ENCODE measurements at places on chromosomes 7 and 10.
A peak's percentile ranks its signal among the peaks of the same experiment; 100 is the strongest.

DNA sequence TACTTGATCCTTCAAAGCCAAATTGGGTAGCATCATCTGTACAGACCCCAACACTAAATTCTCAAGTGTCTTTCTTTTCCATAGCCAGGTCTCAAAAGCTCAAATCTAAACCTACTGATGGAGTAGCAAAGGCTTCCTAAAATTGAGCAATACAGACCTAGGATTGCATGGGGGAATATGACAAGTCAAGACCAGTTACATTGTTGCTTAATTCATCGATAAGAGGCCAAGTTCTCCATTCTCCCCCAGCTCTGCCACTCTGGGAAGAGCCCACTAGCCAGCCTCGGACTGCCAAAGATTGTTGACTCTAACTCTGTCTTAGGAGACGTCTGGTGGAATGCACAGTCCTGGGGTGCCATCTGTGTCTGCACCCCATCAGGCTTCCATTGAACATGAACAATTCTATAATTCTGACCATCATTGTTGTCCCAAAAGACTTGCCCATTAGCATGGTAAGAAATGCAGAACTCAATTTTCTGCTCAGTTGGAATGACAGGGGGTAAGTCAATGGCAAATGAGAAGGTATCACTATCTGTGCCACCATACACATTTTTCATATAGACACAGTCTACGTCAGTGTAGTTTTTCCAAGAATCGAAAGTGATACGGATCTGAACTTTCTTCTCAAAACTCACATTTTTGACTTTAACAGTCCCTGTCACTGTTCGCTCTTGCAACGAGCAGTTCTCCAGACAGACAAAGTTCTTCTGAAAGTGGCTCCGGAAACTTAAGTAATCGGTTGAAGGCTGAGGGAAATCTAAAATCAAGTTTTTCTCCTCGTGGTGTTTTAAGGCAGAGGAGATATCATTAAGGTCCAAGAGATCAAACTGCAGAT is 2.9 kb downstream of the PPP1R3C start:
- no peak for DNase-seq

- no peak for DNase-seq
Measured at GRCh38 chr10:9762966-9763656, 1254.6 kb upstream of the CELF2 start.

GRCh38 chr7:126700807-126701604 is 551.7 kb downstream of the GRM8 start:
- DNase-seq, result no peak

- DNase-seq, result no peak
Measured at GRCh38 chr7:45104844-45105587, 6.5 kb downstream of the TBRG4 start.

- DNase-seq, result no peak
Measured at GRCh38 chr7:75985009-75985517, 9.3 kb downstream of the TMEM120A start.

- DNase-seq, result peak; percentile 23
Measured at GRCh38 chr7:50644586-50644985, 79.4 kb upstream of the DDC start.

DNA sequence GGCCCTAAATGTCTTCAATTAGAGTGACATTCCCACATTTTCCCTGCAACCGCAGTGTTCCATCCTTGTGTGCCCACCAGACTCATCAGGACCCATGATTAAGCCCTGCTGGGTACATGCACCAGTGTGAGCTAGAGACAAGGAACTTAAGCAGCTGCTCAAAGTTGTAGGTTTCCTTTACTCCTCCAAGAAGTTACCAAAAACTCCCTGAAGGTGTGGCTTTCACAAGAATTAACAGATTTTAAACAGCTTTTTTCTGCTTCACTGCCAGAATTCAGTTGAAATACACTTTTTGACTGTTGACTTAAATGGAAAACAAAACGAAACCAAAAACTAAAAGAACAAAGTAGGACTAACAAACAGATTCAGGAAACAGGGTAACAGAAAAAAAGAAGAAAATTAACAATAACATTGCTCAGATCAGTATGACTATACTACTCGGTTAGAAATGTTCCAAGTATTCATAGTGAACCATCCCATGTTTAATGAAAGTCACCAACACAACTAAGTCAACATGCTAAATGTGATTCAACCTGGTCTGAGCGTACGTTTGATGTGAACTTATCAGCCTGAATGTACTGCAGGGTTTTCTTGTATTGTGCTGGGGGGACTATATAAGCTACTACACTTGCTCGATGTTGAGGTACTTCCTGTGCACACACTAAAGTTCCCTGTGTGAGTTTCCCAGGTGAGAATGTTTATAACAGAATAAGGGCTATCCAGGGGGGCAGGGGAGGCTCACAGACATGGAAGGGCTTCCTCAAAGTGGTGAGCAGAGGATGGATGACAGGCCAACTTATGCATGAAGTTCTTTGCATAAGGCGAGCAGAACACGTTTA is 22.2 kb downstream of the SLC37A3 start:
- no peak for DNase-seq

DNA sequence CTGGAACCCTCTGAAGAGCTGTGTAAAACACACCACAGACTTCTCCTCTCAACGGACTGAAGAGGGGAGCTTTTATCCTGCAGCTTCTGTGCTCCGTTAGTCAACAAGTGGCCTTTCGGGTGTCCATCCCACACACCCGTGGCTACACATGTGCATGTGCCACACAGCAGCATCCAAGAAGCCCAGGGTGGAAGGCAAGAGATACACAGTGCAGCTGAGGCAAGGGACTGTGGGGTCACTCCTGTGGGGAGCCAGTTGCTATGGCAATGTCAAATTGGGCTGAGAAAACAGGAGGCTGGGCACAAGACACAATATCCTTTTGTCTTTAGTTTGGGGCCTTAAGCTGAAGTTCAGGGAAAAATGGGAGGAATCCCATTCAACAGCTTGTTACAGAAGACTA is 28.7 kb downstream of the NET1 start:
- DNase-seq, result no peak

GRCh38 chr7:17421941-17422340 is 123.5 kb downstream of the AHR start:
- no peak for DNase-seq

- no peak for DNase-seq
Measured at GRCh38 chr7:139049936-139050335, 14.1 kb upstream of the ZC3HAV1L start.

GRCh38 chr7:156892081-156892800 is 742 bp downstream of the LMBR1 start:
- peak; percentile 63 for DNase-seq

- no peak for DNase-seq
Measured at GRCh38 chr10:72226418-72227027, 10.4 kb upstream of the ASCC1 start.

- DNase-seq, result no peak
Measured at GRCh38 chr10:110190170-110190569, 17.2 kb upstream of the MXI1 start.

GRCh38 chr10:81414038-81414437 is 461.0 kb upstream of the NRG3 start:
- DNase-seq, result no peak

DNA sequence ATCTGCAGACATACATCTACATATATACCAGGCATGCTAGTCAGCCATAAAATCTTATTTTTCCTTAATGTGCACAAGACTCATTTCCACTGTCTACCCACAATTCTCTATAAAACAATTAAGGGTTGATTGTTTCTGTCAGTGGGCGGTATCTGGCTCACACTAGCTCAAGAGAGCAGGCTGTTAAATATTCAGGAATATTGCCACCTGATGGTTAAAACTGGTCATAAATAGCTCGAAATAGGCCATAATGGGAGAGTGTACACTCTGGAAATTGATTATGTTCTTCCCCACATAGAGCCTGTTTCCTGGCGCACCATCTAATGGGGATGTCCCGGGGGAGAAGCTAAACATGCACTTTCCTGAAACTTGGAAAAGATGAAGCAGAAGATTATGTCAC is 620.6 kb upstream of the ANKRD30A start:
- no peak for DNase-seq

DNA sequence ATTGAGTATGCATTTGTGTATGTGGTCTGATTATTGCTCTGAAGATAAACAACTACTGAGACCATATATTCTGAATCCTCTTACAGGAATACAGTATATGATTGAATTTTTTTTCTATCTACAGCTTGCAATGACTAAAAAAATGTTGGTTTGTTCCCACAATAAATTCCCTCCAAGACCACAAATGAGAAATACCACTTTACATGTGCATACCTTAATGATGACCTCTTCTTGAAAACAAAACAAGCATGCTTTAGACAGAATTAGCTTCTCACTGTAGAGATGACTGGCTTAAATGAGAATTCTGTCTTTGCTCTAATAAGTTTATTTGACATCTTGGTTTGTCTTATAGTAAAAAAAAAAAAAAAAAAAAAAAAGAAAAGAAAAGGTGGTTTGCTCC is 241.5 kb downstream of the PCDH15 start:
- no peak for DNase-seq

GRCh38 chr10:78403781-78404180 is 370.1 kb downstream of the RPS24 start:
- no peak for DNase-seq
